ENCODE measurements at places on chromosomes 1 and 21. TPM values are rescaled to one million over a fixed set of nuclear protein-coding genes. Genes with fewer than 3 reads are reported as not detected.

- DNase-seq = no peak
Observed at GRCh38 chr1:75129983-75130789, 4.0 kb upstream of the LHX8 start.

GRCh38 chr1:165928075-165928731 is 100.8 kb downstream of the UCK2 start:
- DNase-seq = no peak

DNA sequence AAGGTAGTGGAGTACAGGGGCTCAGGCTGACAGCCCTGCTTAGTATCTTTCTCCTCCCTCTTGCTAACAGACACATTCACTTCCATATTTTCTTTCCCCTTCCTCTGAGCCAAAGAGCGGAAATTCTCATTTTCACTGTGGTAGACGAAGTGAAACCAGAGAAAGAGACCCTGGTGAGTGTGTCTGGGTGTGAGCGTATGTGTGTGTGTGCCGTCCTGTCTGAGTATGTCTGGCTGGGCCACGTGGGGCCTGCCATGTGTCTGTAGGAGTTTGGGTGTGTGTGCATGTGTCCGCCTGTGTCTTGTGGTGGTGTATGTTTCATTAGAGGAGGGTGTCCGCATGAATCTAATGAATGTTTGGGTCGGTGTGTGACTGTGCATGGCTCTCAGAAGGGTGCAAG is 1.7 kb downstream of the COL8A2 start:
- DNase-seq = no peak

GRCh38 chr1:190679983-190680382 is 202.3 kb upstream of the BRINP3 start:
- no peak for DNase-seq

DNA sequence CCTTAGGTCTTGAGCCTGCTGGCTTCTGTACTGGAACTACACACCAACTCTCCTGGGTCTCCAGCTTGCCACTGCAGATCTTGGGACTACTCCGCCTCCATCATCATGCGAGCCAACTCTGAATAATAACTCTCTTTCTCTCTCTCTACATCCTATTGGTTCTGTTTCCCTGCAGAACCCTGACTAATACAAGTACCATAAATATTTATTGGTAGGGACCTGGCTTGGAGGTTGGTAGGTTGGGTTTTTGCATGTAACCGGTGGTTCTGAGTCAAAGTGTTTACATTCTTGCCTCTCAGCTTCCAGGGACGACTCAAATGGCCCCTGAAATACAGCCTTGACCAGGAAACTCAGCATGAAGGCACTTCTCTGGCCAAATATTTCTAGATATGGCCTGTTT is 110.4 kb downstream of the KCND3 start:
- no peak for DNase-seq

DNA sequence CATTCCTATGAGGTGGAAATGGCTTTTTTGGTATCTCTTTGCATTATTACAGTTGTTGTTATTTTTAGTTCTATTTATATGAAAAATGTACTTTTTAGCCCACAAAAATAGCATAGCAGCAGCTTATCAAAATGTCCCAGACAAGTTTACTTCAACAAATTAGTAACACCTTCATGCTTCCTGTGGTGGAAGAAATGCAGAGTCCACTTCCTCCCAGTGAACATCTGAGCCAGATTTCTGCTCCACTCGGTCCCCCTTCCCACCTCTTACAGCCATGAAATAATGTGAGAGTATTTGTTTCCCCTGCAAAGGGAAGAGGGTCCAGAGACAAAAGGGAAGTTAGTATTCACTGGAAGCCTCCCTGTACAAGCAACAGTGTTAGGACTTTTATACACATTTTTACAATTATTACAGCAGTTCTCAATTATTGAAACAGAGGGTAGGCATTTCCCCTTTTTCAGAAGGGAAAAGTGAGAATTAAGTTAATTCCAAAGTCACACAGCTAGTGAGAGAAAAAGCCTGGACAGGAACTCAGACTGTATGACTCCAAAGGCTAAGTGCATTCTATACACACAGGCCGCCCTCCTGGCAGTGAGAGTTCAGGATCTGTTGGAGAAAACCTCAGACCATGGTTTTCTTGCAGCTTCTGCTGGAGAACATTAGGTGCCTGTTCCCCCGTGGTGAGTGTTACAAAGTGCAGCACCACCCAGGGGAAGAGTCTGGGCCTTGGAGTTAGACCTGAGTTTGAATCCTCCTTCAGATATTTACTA is 126.5 kb downstream of the PBX1 start:
- DNase-seq = no peak

DNA sequence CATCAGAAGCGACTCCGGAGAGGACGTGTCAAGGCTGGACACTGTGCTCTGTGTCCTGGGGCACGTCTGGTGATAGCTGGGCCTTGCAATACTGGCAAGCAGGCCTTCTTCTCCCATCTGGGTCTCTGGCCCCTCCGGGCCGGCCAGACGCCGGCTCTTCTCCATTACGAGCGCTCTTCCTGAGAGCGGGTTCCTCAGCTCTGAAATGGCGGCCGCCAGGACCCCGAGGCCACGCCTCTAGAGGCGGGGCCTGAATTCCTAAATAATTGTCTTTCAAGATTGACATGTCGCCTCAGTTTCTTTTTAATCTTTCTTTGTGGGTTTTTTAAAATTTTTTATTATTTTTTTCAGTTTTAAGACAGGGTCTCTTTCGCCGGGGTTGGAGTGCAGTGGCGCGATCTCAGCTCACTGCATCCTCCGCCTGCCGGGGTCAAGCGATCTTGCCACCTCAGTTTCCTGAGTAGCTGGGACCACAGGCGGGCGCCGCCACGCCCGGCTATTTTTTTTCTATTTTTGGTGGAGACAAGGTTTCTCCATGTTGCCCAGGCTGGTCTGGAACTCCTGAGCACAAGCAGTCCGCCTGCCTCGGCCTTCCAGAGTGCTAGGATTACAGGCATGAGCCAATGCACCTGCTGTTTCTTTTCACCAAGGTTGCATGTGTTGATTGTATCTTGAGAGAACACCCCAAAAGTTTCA is 9.2 kb downstream of the RNF2 start:
- no peak for DNase-seq

- no peak for DNase-seq
Observed at GRCh38 chr1:94504601-94505000, 37.0 kb downstream of the F3 start.

GRCh38 chr1:212237651-212238050 is 47.6 kb upstream of the PPP2R5A start:
- no peak for DNase-seq

DNA sequence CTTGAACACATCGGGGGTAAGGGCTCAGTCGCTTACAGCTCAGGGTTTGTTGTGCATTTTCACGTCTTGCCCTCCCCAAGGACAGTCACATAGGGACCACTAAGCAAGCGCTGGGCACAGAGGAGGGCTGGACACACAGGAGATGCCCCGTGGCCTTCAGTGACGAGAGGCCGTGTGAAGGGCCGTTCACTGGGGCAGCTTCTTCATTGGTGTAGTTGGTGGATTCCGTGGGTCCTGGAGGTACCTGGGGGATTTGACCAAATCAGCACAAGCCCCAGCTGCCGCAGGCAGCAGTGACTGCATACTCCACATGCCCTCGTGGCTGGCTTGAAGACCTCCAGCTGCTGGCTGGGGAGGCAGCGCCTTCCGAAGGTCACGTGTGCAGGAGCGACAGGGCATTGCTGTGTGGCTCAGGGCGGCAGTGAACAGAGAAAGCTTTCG is 100.8 kb upstream of the C1orf174 start:
- DNase-seq = no peak

- DNase-seq = no peak
Observed at GRCh38 chr1:175150596-175151319, 41.8 kb downstream of the KIAA0040 start.

DNA sequence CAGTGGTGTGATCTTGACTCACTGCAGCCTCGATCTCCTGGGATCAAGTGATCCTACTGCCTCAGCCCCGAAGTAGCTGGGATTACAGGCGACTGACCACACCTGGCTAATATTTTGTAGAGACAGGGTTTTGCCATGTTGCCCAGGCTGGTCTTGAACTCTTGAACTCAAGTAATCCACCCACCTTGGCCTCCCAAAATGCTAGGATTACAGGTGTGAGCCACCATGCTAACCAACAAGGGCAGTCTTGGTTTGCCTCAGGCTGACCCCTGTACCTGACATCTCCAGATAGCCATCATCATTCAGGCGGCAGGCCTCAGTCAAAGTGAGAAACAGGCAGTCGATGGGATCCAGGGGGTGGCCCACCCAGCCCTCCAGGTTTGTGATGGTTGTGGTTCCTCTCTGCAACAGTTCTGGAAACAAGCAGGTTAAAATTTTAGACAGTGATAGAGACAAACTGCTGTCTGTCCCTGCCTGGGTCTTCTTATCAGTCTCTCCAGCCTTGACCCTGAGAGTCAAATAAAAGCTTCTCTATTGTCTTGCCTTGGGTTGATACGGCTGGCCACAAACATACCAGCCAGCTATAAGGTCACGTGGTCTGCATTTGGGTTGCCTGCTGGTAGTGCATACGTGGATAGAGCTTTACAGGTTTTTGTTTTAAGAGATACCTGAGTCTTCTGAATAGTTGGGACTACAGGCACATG is 26.8 kb downstream of the UROD start:
- no peak for DNase-seq

- DNase-seq = no peak
Observed at GRCh38 chr1:17228619-17229018, 20.3 kb upstream of the PADI3 start.

DNA sequence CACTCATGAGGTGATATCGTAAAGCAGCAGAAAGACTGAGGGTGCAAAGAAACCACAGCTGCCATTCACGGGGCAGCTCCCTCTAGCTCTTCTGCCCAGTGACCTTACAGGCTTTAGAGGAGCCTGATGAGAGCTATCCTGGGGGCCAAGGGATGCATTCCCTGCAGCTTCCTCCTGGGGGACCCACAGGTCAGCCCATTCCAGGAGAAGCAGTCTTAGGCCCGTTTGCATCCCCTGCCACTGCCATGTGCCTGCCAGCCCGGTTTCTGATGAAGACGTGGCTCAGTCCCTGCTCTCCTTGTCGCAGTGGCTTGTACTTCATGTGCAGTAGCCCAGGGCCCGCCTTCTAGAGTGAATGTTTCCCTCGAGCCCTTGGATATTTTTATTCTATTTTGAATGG is 22.8 kb downstream of the ATP5PO start:
- no peak for DNase-seq

GRCh38 chr1:206003854-206004800 is 932 bp upstream of the RAB7B start:
- DNase-seq = no peak

DNA sequence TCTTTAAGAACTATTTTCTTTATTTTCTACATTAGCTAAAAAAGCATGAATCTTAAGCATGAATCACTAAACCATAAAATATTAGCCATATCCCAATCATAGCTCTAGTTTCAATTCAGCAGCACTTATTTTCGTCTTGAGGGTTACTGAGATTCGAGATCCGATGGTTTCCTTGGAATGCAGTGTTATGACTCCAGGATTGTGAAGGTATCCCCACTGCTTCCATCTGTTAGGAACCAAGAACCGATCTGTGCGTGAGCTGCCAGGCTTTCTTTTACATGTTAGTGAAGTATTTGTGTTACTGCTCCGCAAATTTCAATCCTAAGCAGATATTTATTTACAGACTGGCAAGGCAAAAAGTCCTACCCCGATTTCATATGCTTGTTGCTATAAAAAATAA is 18.8 kb downstream of the TNFRSF9 start:
- DNase-seq = no peak

DNA sequence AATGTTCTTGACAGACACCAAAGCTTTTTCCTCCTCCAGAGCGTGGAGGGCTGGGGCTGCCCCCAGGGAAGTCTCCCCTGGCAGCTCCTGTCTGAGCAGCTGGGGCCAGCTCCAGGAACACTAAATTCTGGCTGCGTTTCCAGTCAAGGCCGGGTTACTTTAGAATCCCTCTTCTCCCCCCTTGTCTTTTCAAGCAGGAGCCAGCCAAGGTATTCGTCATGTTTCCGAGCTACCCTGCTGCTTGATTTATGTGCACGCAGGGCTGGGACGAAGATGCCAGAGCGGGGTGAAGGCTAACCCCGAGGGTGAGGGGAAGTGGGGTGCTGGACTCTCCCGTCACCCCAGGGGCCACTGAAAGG is 68.1 kb upstream of the ANGPTL1 start:
- no peak for DNase-seq

- no peak for DNase-seq
Observed at GRCh38 chr1:53543130-53543777, 84.1 kb downstream of the DMRTB1 start.

- peak; percentile 64 for DNase-seq
Observed at GRCh38 chr1:185733818-185734735, at the start of gene HMCN1. Gene HMCN1, plus strand, starts transcription at chr1:185734391. Its CDS starts 389 bp downstream, at chr1:185734780.

GRCh38 chr1:167820684-167821355 is 93.1 kb downstream of the ADCY10 start:
- no peak for DNase-seq

DNA sequence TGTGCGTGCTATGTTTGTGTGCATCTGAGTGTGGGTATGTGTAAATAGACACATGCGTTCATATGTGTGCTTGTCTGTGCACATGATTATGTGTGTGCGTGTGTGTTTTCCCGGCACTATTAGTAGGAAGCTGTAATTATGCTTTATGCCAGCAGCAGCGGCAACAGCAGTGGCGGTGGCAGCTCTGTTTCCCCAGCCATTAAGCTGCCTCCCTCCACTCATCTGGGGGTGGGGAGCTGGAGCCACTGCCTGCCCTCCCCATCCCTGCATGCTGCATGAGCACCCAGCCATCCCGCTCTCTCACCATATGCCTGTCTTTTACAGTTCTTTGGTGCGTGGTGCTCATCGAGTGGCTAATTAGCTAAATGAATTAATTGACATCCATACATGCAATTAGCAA is 30.5 kb upstream of the ACOT11 start:
- no peak for DNase-seq

DNA sequence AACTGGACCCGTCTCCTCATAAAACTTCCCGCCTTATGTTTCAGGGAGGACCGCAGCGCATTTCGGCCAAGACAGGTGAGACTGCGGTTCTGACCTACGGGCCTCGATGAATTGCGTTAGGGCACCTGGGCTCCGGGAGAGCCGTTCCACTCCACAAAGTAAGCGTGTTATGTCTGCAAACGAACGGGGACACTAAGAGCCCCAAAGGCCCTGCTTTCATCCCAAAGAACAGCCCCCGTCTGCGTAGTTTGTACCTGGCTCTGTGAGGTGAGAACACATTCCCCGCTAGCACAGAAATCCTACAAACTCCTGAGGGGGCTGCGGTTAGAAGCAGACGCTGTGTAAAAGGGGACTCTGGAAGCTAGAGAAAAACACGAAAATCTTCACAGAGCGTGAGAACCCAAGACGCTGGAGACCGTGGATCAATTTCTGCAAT is 41.6 kb upstream of the PPIAL4F start:
- DNase-seq = no peak

GRCh38 chr21:15353546-15353945 is 288.7 kb upstream of the NRIP1 start:
- no peak for DNase-seq

SEMA6C gene
- polyA plus RNA-seq = 18.8 TPM

OR2L3 gene
- polyA plus RNA-seq = not detected

TMEM125 gene
- 12.7 TPM for polyA plus RNA-seq

NMNAT2 gene
- polyA plus RNA-seq = 12.9 TPM

C1QTNF12 gene
- polyA plus RNA-seq = 8.1 TPM

TPTE gene
- polyA plus RNA-seq = not detected

GJA9 gene
- polyA plus RNA-seq = not detected

HORMAD1 gene
- not detected for polyA plus RNA-seq

PLEKHA6 gene
- polyA plus RNA-seq = 46.6 TPM
